ENCODE measurements at places on chromosomes 2 and 18.

DNA sequence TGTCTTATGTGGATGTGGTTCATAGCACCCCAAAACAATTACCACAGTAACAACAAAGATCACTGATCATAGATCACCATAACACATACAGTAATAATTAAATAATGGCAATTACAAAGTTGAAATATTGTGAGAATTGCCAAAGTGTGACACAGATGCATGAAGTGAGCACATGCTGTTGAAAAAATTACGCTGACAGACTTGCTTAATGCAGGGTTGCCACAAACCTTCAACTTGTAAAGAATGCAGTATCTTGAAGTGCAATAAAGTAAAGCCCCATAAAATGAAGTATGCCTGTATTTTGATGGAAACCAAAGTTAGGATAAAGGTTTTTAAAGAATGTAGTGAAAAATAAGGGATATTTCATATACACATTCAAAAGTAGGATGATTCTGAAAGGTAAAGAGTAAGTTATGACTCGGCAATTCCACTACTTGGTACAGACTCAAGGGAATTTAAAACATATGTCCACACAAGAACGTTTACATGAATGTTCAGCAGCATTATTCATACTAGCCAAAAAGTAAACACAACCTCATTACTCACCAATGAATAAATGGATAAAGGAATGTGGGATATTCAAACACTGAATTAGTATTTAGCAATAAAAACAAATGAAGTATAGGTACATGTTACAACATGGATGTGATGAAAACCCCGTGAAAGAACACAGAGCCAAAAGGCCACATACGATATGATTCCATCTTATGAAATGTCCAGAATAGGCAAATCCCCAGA is 61.6 kb downstream of the SCN9A start:
- peak; percentile 93 for DNase-seq

- DNase-seq, result no peak
Observed at GRCh38 chr18:12867441-12868123, 16.5 kb downstream of the PTPN2 start.

DNA sequence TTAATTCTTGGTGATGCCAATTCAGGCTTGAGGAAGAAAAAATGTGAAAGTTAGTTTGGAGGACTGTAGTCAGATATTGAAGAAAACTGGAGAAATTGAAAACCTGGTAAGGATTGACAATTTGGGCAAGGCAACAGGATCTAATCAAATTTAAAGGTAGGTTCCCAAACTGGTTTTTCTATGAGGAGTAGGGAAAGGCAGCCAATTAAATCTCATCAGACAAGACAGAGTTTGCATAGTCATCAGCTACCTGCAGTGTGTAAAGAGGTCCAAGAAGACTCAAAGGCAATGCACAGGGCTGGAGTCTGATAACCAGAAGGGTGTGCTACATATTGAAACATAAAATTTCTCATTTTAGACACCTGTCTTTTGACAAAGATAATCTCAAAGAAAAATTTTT is 16.0 kb upstream of the CAB39 start:
- no peak for DNase-seq

DNA sequence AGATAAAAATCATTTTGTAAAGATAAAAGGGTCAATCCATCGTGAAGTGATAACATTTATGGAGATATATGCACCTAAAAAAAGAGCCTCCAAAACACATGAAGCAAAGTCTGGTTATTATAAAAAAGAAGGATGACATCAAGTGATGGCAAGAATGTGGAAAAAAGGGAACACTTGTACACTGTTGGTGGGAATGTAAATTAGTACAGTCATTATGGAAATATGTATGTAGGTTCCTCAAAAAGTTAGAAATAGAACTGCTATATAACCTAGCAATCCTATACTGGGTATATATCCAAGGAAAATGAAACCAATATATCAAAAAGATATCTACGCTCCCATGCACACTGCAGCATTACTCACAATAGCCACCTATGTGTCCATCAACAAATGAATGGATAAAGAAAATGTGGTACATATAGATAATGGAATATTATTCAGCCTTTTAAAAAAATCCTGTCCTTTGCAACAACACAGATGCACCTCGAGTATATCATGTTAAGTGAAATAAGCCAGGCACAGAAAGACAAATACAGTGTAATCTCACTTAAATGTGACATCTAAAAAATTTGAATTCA is 28.9 kb downstream of the ABCB11 start:
- DNase-seq, result no peak

DNA sequence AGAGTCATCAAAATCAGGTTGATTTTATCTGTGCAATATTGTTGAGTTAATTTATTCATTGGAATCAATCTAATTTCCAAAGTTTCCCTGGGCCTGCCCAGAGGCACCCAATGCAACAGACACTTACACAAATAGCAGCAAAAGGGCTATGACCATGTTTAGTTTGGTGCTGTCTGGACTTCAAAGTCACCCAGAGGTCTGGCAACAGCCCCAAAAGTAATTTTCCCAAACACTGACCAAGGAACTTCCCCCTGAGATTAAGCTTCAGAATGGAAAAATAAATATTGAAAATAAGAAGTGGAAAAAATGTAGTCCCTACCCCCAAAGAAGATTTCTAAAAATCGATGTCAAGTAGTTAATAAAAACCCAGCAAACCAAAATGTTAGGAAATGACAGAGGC is 70.9 kb upstream of the RNF152 start:
- DNase-seq, result no peak

- DNase-seq, result no peak
Observed at GRCh38 chr2:173858291-173858731, 106.9 kb downstream of the SP3 start.

GRCh38 chr2:240996834-240997140 is 1.6 kb upstream of the SNED1 start:
- no peak for DNase-seq

- DNase-seq, result no peak
Observed at GRCh38 chr2:216082805-216083204, 1.1 kb downstream of the TMEM169 start.

- no peak for DNase-seq
Observed at GRCh38 chr2:40287773-40288172, 164.1 kb downstream of the SLC8A1 start.

DNA sequence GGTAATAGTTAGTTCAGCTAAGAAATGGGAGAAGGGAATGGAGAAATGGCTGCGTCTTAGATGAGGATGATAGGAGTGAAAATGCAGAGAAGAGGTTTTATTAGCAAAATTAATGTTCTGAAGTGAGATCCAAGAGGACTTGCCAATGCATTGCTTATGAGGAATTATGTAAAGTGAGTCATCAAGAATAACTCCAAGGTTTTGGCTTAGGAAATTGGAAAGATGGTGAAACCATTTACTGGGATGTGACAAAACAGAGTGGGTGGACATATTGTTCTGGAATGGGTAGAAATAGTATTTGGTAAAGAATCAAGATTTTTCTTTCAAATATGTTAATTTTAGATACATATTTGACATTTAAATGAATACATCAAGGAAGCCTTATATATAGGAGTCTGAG is 306.6 kb upstream of the CYRIA start:
- DNase-seq, result no peak

DNA sequence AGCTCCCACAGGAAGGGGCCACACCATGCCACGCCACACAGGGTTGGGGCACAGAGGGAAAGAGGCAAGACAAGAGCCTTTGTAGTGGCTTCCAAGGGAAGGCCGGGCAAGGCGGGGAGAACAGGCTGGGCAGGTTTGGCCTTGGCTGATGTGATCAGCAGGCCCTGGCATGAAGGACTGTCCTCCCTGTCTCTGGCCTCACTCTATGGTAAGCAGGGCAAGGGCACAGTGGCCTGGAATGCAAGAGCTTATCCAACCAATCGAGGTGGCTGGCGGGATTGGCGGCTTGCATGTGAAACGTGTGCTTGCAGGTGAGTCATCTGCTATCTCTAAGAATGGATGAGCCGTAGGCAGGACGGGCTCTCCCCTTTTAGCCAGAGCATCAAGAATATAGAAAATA is 6.4 kb upstream of the ATP9B start:
- no peak for DNase-seq

GRCh38 chr18:40613721-40614120 is 1341.3 kb upstream of the PIK3C3 start:
- DNase-seq, result no peak

DNA sequence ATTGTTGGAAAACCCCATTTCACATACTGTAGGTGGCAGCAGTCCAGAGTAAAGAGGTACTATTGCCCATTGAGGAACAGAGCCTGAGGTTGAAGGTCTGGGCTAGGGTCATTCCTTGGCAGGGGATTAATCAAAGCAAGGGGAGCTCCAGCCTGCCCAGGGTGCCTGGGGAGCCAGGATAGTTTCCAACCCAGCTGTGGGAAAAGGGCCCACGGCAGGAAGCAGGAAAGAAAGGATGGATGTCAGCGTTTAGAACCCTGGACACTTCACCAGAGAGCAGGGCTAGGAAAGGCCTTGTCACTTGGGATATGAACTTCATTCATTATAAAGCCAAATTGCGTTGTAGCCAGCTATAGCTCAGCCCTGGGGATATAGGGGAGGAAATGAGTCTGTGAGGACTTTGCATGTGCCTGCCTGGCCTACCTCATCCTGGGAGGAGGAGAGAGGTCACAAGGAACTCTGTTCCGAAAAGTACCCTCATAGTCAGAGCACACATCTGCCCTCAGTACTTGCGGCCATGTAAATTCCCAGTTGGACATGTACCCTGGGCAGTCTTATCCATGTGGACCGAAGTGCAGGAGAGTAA is 140.2 kb upstream of the COPS8 start:
- DNase-seq, result no peak

GRCh38 chr18:6406075-6406909 is 8.4 kb downstream of the L3MBTL4 start:
- DNase-seq, result no peak

- DNase-seq, result no peak
Observed at GRCh38 chr2:232481322-232482140, 6.1 kb downstream of the ECEL1 start.

GRCh38 chr18:51089691-51090090 is 59.7 kb downstream of the SMAD4 start:
- no peak for DNase-seq

- DNase-seq, result no peak
Observed at GRCh38 chr18:34562252-34562870, 147.7 kb upstream of the DTNA start.

- no peak for DNase-seq
Observed at GRCh38 chr2:40218679-40219078, 233.2 kb downstream of the SLC8A1 start.

- DNase-seq, result no peak
Observed at GRCh38 chr2:148704247-148704646, 59.7 kb downstream of the EPC2 start.

GRCh38 chr18:60053747-60054304 is 154.0 kb downstream of the PMAIP1 start:
- peak; percentile 82 for DNase-seq

- peak; percentile 79 for DNase-seq
Observed at GRCh38 chr2:36329746-36330472, 25.7 kb upstream of the CRIM1 start.

DNA sequence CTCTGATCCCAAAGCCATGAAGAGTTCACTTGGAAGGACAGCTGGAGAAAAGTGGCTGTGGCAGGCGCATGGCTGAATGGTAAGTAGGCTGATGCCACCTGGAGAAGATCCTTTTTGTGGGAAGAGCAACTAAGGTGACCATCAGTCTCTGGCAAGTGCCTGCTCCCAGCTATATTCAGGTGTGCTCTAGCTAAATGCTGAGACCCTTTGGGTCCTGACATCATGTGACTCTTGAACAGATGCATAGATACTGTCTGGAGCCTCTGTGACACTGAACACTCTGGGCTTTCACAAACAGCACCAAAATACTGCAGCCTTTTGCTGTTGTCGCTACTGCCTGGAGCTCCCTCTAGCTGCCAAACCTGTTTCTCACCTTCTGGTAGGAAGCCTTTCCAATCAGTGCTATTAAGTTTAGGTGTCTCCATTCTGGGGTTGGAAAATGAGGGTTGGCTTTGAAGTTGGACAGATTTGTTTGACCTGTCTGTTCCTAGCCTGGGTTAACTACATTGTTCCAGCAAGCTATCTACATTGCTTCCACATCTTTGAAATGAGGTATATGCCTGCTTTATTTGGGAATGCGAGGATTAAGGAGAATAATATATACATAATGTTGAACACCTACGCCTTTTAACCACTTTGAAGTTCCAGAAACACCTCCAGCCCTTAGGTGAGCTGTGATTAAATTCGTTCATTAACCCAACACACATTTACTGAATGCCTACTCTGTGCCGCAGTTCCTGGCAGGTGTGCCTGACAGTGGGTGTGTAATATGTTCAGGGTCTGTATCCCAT is 3.1 kb downstream of the EGR4 start:
- DNase-seq, result peak; percentile 14

DNA sequence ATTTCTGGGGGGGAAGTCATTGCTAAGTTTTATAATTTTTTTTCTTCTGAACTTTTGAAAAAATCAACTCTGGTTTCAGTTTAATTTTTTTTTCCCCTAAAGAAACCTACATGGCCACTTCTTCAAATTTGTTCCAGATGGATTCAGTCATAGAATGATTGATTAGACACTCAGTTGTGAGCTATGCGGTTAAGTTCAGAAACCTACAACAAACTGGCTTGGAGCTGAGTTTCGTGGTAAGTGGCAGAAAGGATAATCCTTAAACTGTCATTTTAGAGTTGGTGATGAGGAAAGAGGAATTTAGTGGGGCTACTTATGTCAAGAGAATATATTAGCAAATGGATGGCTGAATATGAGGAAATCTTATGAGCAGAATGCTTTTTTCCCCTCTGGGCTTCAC is 23.7 kb downstream of the EFEMP1 start:
- no peak for DNase-seq

DNA sequence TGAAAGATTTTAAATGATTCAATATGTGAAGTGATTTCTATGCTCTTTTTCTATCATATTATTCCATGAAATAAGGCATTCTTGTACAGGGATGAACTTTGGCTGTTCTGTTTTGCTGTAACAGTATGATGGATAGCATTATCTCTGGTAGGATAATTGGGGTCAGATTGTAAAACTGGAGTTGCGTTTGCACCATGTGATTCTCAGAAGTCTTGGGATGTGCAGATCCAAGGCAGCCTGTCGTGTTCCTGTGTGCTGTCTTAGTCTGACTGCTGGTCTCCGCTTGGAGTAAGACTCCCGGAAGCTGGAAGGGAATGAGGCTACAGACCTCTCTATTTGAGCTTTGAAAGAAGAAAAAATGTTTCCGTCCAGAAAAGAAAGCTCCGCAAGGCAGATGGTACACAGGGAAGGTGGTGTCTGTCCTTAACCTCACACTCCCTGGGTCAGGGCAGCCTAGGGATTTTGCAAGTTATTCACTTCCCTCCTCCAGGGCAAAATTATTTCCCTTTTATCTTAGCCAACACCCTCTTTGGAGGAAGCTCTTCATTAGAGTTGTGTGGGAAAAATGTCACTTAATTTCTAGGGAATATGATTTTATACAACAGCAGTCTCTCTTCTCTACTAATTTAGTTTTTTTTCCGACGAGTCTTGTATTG is 250.6 kb downstream of the PTPRM start:
- DNase-seq, result no peak

DNA sequence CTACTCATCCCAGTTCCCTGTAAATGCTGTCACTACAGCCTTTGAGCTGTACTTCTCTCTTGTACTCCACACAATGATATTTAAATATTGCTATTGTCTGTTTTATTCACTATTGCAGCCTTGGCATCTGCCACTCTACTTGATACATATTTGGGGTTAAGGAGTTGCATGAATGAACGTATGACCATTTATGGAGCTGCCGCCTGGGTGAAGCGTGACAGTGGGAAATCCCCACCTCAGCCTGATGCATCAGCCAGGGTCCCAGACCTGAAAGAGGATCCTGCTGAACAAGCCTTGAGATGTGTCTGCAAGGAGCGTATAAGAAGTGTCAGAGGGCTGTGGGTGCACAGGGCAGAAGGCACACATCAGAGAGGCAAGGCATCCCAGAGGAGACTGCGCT is 39.1 kb downstream of the MRPL35 start:
- DNase-seq, result no peak

GRCh38 chr2:156398176-156398575 is 38.0 kb upstream of the GPD2 start:
- no peak for DNase-seq

All from fibroblast of gingiva (primary cell).